CD4-positive, alpha-beta T cell (primary cell): ENCODE measurements at places on chromosomes 7 and 10. TPM values are rescaled to one million over a fixed set of nuclear protein-coding genes. Genes with fewer than 3 reads are reported as not detected.
A peak's percentile ranks its signal among the peaks of the same experiment; 100 is the strongest.

DNA sequence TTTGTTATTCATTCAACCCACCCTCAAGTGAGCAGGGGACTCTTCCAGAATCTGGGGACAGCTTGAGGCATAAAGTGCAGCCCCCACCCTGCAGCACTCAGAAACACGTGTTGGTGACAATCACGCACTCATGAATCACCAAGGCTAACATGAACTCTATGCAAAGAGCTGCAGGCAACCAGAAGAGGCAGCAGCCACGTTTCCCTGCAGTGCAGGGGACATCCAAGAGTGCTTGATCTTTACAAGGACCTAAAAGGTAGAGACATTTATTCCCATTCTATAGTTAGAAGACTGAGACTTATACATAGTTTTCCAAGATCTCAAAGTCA is 135.2 kb upstream of the GDF10 start:
- peaks cover 31% of the 10 kb centered on the region for H3K4me1 ChIP-seq
- peak overlapping the region; percentile 61 for H3K4me3 ChIP-seq
- no peaks in the 10 kb centered on the region for H3K27me3 ChIP-seq
- H3K27ac ChIP-seq = no peak overlapping the region

DNA sequence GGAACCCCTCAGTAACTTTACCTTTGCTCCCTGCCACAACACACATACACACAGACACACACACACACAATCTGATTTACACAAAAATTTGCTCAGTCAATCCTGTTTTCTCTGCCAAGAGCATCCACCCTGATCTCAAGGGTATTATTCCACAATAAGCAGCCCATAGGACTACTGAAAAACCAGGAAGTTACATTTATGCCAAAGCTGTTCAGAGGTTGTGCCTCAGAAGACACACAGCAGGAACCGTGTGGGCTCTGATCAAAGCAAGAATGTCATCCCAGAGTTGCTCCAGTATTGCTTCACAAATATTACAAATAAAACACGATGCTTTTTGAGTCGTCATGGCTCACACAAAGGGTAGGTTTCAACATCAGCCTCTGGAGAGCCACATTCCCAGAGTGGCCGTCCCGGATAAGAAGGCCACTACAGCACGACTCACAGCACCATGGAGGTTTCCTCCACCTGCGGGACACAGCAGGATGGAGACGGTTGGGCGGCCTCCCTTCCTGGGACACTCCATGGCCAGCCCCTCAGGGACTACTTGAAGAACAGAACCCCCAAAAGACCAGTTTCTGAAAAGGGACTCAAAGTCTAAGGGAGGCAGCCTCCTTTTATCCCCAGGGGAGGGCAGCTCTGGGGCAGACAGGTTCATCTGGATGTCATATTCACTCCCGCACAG is 1.6 kb downstream of the AIFM2 start:
- no peaks in the 10 kb centered on the region for H3K27me3 ChIP-seq
- H3K36me3 ChIP-seq = no peaks in the 10 kb centered on the region
- no peak overlapping the region for H3K4me3 ChIP-seq
- H3K27ac ChIP-seq = no peak overlapping the region

GRCh38 chr7:94509264-94509886 is at the start of gene CASD1:
CASD1 (plus strand) TSS chr7:94509809; CDS start chr7:94510085, 276 bp downstream.
- H3K4me3 ChIP-seq = peak within 1 kb of the TSS; percentile 70
- H3K4me1 ChIP-seq = peaks cover 29% of the 10 kb centered on the region
- peak within 1 kb of the TSS; percentile 73 for H3K27ac ChIP-seq
- H3K36me3 ChIP-seq = no peaks in the 10 kb centered on the region

DNA sequence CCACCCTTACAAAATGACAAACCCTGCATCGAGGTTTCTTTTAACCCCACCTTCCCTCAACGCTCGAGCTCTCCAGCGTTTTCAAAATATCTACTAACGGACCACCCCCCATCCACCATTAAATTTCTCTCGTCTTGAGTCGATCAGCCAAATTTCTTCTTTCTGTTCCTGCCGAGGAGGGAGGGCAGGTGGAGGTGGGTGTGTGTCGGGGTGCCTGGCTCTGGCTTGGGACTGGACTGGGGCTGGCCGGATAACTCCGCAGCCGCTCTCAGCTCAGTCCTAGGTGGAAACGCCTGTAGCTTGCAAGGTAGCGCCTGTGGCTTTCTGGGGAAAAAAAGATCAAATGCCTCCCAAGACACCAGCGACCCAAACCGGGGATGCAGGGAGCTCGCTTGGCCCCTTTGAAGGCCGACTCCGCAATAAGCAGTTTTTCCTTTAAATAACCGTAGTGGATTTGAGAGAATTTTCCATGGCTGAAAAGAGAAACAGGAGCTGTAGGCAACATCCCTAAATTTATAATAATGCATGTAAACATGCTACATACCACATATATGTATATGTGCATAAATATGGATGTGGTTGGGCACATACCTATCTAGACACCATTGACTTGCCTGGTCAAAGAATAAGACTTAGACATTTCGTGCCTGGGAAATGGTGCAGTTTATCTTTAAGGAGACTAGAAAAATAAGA is 1.9 kb upstream of the TMEM178B start:
- no peaks in the 10 kb centered on the region for H3K36me3 ChIP-seq
- no peak overlapping the region for H3K27ac ChIP-seq
- peak overlapping the region; percentile 56 for H3K4me3 ChIP-seq
- H3K27me3 ChIP-seq = peaks cover 52% of the 10 kb centered on the region
- H3K4me1 ChIP-seq = peaks cover 35% of the 10 kb centered on the region

The FAM25A gene
- not detected for total RNA-seq

DNA sequence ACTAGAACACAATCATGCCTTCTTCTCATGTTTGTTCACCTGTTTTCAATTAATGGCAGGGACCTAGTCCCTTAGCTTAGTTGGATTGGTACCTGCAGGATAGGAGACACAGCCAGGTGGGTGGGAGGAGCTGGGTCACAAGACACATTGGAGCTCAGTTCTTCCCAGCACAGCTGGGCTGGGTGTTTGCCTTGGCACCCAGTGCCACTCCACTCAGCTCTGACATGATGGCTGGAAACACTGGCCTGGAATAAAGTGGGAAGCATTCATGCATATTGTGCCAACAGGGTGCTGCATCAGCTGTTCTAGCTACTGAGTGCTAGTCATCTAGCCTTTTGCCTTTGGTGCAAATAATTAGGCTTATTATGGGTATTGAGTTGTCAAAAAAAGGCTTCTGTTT is 226.1 kb downstream of the PTEN start:
- no peaks in the 10 kb centered on the region for H3K27me3 ChIP-seq
- H3K36me3 ChIP-seq = no peaks in the 10 kb centered on the region
- H3K27ac ChIP-seq = no peak overlapping the region
- H3K4me3 ChIP-seq = no peak overlapping the region
- DNase-seq = no peak
- H3K4me1 ChIP-seq = peaks cover 32% of the 10 kb centered on the region

DNA sequence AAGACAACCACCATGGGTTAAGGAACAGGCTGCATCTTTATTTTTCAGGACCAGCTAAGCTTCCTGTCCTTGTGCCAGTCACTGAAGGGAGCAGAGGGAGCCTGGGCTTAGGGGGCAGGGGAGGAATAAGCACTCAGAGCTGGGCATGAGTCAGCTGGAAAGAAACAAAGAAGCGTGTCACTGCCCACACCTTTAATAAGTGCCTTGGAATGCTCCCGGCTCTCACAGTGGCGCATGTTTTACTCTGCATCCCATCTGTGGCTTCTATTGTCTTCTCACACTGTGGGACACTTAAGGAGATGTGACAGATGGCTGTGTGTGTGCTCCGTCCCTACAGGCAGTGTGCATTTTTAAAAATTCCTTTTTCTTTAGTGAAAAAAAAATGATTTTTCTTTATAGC is 71.7 kb downstream of the MTURN start:
- no peaks in the 10 kb centered on the region for H3K4me1 ChIP-seq
- DNase-seq = no peak
- H3K4me3 ChIP-seq = no peak overlapping the region
- no peaks in the 10 kb centered on the region for H3K36me3 ChIP-seq

DNA sequence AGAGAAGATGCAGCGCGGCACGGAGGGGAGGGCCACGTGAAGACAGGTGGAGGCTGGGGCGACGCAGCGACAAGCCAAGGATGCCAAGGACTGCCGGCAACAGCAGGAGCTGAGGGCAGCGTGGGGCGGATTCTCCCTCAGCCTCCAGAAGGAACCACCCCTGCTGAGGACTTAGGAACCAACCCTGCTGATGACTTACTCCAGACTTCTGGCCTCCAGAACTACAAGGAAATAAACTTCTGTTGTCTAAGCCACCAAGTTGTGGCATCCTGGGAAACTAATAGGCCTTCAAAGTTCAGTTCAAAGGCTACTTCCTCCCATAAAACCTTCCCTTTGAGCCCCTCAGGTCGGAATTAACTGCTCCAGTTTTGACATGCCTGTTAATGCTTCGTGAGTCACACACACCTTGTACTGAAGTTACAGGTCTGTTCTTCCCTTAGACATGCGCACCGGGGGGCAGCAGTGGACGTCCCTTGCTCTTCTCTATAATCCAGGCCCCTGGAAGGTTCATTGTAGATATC is 88.4 kb upstream of the RHEB start:
- no peaks in the 10 kb centered on the region for H3K27me3 ChIP-seq
- no peaks in the 10 kb centered on the region for H3K4me1 ChIP-seq
- H3K36me3 ChIP-seq = peaks cover 18% of the 10 kb centered on the region
- DNase-seq = no peak

DNA sequence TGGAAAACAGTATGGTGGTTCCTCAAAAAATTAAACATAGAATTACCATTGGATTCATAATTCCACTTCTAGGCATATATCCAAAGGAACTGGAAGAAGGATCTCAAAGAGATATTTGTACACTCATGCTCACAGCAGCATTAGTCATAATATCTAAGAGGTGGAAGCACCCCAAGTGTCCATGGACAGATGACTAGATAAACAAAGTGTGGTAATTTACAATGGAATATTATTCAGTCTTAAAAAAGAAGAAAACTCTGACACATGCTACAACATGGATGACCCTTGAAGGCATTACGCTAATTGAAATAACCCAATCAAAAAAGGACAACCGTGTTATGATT is 594.2 kb downstream of the KCNMA1 start:
- H3K27ac ChIP-seq = no peak overlapping the region
- no peaks in the 10 kb centered on the region for H3K27me3 ChIP-seq
- H3K4me1 ChIP-seq = peaks cover 7% of the 10 kb centered on the region
- H3K4me3 ChIP-seq = no peak overlapping the region
